A549 treated with ZK216348 at 1 μM for 4 hours (cell line): ENCODE measurements at places on chromosomes 5 and 9. TPM values are rescaled to one million over a fixed set of nuclear protein-coding genes. Genes with fewer than 3 reads are reported as not detected.

The SGCD gene
- 3.7 to 6.3 TPM (median 4.3 TPM) in 5 replicates for total RNA-seq

The TRIP13 gene
- total RNA-seq, result 65.0 to 71.5 TPM (median 66.3 TPM) in 5 replicates

The MTMR12 gene
- 12.5 to 18.8 TPM (median 16.6 TPM) in 5 replicates for total RNA-seq

The DDX31 gene
- total RNA-seq, result 23.7 to 29.8 TPM (median 27.2 TPM) in 5 replicates

The RXRA gene
- total RNA-seq, result 19.2 to 41.5 TPM (median 36.5 TPM) in 5 replicates

The PPP3R2 gene
- not detected in 5 replicates for total RNA-seq

The TAS2R1 gene
- total RNA-seq, result not detected in 5 replicates

The CHSY3 gene
- 0.09 to 0.40 TPM (median 0.11 TPM) in 4 of 5 replicates, not detected in the other for total RNA-seq

The RAB3C gene
- not detected in 5 replicates for total RNA-seq

The GABRP gene
- not detected in 5 replicates for total RNA-seq

The RABGAP1 gene
- total RNA-seq, result 11.6 to 15.3 TPM (median 15.1 TPM) in 5 replicates

The FAM153A gene
- not detected in 5 replicates for total RNA-seq

The PDE8B gene
- 1.1 to 3.0 TPM (median 1.9 TPM) in 5 replicates for total RNA-seq

The SCGB3A1 gene
- total RNA-seq, result not detected in 5 replicates

The SLC6A18 gene
- not detected in 5 replicates for total RNA-seq

The ZDHHC11B gene
- total RNA-seq, result 1.1 to 1.8 TPM (median 1.5 TPM) in 5 replicates

The ZNF883 gene
- total RNA-seq, result 0.81 to 0.97 TPM (median 0.92 TPM) in 5 replicates

The TSSK1B gene
- total RNA-seq, result not detected in 5 replicates

The ADCY2 gene
- total RNA-seq, result not detected in 5 replicates

The ZFP62 gene
- 7.0 to 10.4 TPM (median 9.7 TPM) in 5 replicates for total RNA-seq

The STX17 gene
- 6.8 to 11.6 TPM (median 9.0 TPM) in 5 replicates for total RNA-seq

The FGD3 gene
- total RNA-seq, result 0.13 to 0.36 TPM (median 0.17 TPM) in 5 replicates

The LTC4S gene
- 0.63 TPM in 1 of 5 replicates, not detected in the others for total RNA-seq

The PCDHAC2 gene
- total RNA-seq, result 3.3 to 7.4 TPM (median 4.4 TPM) in 5 replicates

The C5orf52 gene
- total RNA-seq, result not detected in 5 replicates

The SH3TC2 gene
- 0.23 to 1.3 TPM (median 0.72 TPM) in 5 replicates for total RNA-seq

The MEIKIN gene
- total RNA-seq, result not detected in 5 replicates

The SOX30 gene
- not detected in 5 replicates for total RNA-seq

The CREBRF gene
- total RNA-seq, result 1.8 to 3.2 TPM (median 2.2 TPM) in 5 replicates

The C9orf153 gene
- total RNA-seq, result 0.14 to 0.46 TPM (median 0.35 TPM) in 4 of 5 replicates, not detected in the other

The CD14 gene
- 3.0 to 5.1 TPM (median 4.5 TPM) in 5 replicates for total RNA-seq

The GIN1 gene
- 2.6 to 9.2 TPM (median 5.0 TPM) in 5 replicates for total RNA-seq

The FOXD4 gene
- total RNA-seq, result 0.34 to 0.94 TPM (median 0.49 TPM) in 5 replicates
